Fibroblast of mammary gland (primary cell): ENCODE measurements at places on chromosomes 2 and 18.
A peak's percentile ranks its signal among the peaks of the same experiment; 100 is the strongest.

DNA sequence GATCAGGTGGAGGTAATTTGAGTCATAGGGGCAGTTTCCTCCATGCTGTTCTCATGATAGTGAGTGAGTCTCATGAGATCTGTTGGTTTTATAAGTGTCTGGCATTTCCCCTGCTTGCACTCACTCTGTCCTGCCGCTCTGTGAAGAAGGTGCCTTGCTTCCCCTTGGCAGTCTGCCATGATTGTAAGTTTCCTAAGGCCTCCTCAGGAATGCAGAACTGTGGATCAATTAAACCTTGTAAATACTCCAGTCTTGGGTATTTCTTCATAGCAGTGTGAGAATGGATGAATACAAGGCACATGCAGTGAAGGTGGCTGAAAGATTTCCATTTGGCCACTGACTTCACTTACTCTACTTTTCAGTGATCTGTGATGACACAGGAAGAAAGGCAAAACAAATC, 133.7 kb downstream of the SH3BP4 start:
- DNase-seq, result no peak

- DNase-seq, result no peak
Observed at GRCh38 chr2:65417509-65418085, 14.8 kb downstream of the SPRED2 start.

GRCh38 chr2:241885946-241886643, 16.6 kb downstream of the RTP5 start:
- no peak for DNase-seq

- no peak for DNase-seq
Observed at GRCh38 chr18:31830686-31831085, 70.0 kb upstream of the SLC25A52 start.

GRCh38 chr2:100820523-100821254, 750 bp downstream of the NPAS2 start:
- no peak for DNase-seq

GRCh38 chr18:24427484-24427883, 1.0 kb downstream of the IMPACT start:
- peak; percentile 39 for DNase-seq

- no peak for DNase-seq
Observed at GRCh38 chr18:22128954-22129353, 40.4 kb upstream of the GATA6 start.

GRCh38 chr2:136718273-136718672, 47.1 kb upstream of the THSD7B start:
- DNase-seq, result no peak

DNA sequence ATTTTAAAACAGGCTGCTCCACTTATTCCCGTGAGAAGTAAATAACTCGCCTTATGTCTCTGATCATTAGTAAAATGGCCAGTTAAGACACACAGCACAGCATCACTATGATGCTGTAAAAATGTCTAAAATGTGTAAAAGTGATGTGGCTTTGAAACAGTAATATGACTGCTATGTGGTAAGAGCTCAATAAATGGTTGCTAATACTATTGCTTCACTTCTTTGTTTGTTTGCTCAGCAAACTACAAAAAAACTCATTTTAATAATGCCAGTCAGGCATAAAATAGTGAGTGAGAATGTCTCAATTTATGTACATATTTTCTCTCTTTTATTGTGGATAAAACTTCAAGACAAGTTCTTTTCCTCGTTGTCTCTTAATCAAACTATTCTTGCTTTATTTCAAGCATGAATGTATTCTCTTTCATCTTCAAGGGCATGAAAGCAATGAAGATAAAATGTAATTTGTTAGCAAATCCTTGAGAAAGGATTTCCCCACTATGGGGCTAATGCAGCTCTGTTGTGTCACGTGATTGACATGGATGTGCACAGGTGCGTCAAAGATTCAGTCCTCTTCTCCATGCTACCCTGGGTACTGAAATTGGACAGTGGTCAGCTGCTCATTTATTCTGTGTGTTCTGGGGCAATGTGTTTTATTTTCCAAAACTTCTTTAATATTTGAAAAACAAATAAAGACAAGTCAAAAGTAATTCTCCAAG, 387.2 kb downstream of the TRIB2 start:
- no peak for DNase-seq
